IPS-NIHi11 (cell line): ENCODE measurements at places on chromosomes 5 and 9.

GRCh38 chr5:78335976-78336375, 24.4 kb upstream of the SCAMP1 start:
- DNase-seq = no peak

DNA sequence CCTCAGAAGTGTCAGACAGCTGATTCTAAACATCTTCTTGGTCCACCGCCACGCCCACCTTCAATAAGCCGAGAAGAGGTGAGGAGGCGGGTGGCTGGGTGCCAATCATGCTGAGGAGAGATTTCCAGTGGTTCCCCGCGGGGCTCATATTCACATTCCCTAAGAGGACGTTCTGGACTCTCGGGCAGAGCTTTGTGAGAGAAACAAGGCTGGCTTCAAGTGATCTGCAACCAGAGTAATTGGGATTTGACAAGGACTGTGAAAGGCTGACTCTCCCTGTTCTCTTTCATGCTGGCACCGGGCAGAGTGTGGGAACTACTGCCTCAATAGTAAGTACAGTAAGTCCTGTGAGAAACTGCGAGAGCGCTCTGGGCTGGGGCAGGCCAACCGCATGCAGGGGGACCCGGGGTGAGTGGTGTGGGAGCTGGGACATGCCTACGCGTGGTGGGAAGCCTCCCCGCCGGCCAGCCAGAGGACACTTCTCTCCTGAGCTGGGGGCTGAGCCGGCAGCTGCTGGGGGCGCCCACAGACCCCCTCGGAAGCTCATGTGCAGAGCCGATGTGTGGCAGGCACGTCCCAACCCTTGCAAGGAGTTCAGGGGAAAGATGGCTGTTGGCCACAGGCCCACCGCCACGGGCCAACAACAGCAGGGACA, 110.9 kb downstream of the LIFR start:
- no peak for DNase-seq

- DNase-seq = peak; percentile 24
These were observed 63.7 kb upstream of the RICTOR start for GRCh38 chr5:39137819-39138451.

GRCh38 chr5:50967563-50968355, 301.3 kb downstream of the PARP8 start:
- peak; percentile 17 for DNase-seq

DNA sequence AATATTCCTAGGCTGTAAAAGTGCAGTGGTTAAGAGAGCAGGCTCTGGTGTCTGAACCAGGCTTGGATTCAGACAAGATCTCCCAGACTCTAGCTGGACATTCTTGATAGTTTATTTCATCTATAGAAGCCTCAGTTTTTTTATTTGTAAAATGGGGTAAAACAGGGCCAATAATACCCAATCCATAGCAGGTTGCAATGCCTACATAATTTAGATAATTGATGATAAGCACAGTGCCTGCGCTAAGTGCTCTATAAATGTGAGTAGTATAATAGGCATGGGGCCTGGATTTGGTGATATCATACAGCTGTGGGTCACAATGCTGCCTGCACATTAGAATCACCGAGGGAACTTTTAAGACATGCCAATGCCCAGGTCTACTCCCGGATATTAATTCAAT, 603.5 kb downstream of the ISL1 start:
- no peak for DNase-seq

DNA sequence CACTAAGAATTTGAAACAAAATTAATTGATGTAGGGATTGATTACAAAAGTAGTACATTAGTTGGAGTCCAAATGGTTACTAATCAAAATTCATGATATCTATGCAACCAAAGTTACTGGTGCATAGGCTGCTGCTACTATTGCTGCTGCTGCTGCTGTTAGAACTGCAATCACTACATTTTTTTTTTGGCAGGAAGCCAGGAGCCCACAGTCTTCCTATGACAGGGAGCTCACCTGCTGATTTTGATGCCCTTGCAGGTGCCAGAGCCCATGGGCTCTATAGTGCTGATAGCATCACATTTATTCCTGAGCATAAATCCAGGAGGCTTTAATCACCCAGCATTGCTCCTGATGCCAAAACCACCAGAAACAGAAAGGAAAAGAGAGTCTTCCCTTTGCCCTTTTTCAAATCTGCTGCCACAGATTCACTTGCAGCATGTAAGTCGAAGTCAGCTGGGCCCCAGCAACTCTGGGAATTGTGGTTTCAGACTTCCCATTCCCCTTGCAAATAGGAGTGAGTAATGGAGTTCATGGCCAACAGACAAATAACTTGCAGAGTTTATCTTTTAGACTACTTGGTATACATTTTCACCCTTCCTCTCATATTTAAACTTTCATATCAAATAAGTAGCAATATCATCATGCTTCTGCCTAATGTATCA, 17.6 kb downstream of the SLCO6A1 start:
- no peak for DNase-seq

GRCh38 chr5:1324719-1325190, 20.1 kb downstream of the CLPTM1L start:
- no peak for DNase-seq
